ENCODE measurements at places on chromosomes 13 and 19.

GRCh38 chr19:17214508-17215126 is 540 bp upstream of the USE1 start:
- no peak for DNase-seq

DNA sequence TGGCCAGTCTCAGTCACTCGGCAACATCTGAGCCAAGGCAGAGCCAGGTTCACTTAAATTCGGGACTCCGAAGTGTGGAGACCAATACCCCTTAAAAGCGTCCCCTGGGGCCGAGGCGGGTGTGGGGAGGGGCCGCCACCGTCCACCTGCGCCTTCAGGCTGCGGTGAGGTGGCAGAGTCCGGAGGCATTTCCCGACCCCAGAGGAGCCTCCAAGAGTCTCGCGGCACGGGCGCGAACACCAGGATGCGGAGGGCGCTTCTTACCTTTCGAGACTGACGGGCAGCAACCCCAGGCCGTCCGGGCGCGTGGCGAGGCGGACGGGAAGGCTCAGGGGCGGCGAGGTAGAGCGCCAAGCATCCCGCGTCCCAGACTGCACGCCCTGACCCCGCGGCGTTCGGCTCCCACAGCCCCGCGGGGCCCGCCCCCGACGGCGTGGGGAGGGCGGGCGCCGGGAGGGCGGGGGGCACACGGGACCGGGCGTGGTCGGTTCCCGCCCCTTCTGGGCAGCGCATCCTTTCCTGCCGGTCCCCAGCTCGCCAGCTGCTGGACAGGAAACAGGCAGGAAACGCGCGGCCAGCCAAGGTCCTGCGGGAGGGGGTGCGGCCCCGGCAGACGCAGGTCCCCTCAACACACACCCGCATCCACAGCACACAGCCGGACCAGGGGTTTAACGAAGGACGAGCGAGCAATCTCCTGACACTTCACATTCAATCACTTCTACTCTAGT is at the start of gene THSD1:
Gene THSD1, minus strand, starts transcription at position 406 of the 728 bp plus-strand sequence. CDS start 3,572 bp downstream, outside the sequence.
- DNase-seq = peak; percentile 17

DNA sequence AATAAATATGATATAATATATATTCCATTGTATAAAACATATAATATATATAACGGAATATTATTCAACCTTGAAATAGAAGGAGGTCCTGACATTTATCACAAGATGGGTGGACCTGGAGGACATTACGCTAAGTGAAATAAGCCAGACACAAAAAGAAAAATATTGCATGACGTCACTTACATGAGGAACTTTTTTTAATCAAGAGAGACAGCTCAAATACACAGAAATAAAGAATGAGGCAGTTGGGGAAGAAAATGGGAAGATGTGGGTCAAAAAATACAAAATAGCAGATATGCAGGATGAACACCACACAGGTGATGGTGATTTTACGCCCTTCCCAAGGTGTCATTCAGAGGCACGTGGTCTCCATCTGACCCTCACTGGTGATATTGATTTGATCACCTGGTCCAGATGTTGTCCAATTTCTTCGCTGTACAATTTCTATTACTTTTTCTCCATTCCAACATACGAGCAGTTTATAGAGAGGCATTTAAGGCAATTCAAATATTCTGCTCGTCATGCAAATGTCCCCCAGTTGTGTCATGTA is 513 bp upstream of the ZNF317 start:
- DNase-seq = no peak

DNA sequence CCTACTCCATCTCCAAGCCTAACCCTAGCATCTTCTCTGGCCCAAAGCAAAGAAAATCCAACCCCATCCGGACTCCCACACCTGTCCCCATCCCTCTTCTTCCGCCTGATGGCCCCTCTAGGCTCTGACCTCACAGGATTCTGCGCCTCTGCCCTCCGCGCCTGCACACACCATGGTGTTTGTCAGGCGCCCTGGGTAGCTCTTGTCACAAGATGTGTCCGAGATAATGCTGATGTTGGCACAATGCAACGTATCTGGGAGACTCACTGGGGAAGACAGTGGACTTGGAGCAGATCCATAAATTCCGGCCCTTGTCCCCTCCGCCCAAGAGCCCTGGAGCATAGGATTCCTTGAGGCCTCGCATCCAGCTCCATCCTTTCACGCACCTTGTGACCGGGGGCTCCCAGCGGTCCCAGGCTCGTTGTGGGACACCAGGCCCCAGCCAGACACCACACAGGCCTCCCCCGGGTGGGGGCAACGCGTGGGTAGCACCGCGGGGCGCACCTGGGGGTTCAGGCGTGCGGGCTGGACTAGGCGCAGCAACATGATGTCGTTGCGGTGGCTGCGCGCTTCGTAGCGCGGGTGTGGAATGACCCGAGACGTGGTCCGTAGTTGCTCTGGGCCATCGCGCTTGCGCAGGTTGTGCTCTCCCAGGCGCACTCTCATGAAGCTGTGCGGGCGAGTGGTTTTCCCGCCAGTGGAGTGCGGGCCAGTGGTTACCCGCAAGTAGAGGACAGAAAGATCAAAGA is 3.1 kb upstream of the KLK1 start:
- no peak for DNase-seq

GRCh38 chr13:99046851-99047250 is 69.0 kb upstream of the DOCK9 start:
- DNase-seq = no peak

- DNase-seq = no peak
Observed at GRCh38 chr13:21813110-21813509, 142.2 kb downstream of the FGF9 start.

- DNase-seq = no peak
Observed at GRCh38 chr13:112772539-112772909, 82.7 kb downstream of the ATP11A start.
